H9 (cell line): ENCODE measurements at places on chromosomes 2 and 18.

- H3K27me3 ChIP-seq, result no peaks in the 10 kb centered on the region
- H3K36me3 ChIP-seq, result no peaks in the 10 kb centered on the region; the same call in 2 of the 3 replicates
- H3K4me3 ChIP-seq, result no peak overlapping the region
- H3K27ac ChIP-seq, result no peak overlapping the region
Measured at GRCh38 chr18:5107988-5108387, 89.1 kb downstream of the AKAIN1 start.

GRCh38 chr2:15920696-15921095, 19.7 kb upstream of the MYCN start:
- H3K27me3 ChIP-seq, result no peaks in the 10 kb centered on the region
- no peak for DNase-seq
- no peaks in the 10 kb centered on the region for H3K4me1 ChIP-seq
- H3K4me3 ChIP-seq, result no peak overlapping the region
- no peak overlapping the region for H3K27ac ChIP-seq

GRCh38 chr18:11994336-11994702, 13.0 kb downstream of the IMPA2 start:
- H3K36me3 ChIP-seq, result peaks cover 6% of the 10 kb centered on the region
- no peak overlapping the region for H3K4me3 ChIP-seq
- H3K27ac ChIP-seq, result no peak overlapping the region
- no peaks in the 10 kb centered on the region for H3K27me3 ChIP-seq
- peaks cover 14% of the 10 kb centered on the region; the same call in 1 of the 2 replicates for H3K4me1 ChIP-seq

DNA sequence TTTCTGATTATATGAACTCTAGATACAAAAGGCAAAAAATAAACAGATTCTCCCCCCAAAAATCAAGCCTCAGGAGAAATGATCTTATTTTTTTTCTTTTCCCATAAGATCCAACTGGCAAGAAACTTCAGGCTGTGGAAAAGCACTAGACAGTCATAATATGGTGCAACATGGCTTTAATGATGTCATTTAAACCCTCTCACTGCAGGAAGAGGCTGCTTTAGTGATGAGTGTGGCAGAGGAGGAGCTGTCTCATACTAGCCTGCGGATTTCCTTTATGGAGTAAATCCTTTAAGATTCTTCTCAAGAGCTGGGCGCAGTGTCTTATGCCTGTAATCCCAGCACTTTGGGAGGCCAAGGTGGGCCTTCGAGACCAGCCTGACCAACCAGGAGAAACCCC, 83.3 kb upstream of the CD28 start:
- no peak overlapping the region for H3K27ac ChIP-seq
- no peaks in the 10 kb centered on the region for H3K4me1 ChIP-seq
- no peak for DNase-seq
- H3K4me3 ChIP-seq, result no peak overlapping the region

- DNase-seq, result no peak
- H3K36me3 ChIP-seq, result no peaks in the 10 kb centered on the region
- no peaks in the 10 kb centered on the region; the same call in 1 of the 2 replicates for H3K4me1 ChIP-seq
- H3K4me3 ChIP-seq, result no peak overlapping the region
Measured at GRCh38 chr2:232888099-232888836, 18.2 kb downstream of the SNORC start.

DNA sequence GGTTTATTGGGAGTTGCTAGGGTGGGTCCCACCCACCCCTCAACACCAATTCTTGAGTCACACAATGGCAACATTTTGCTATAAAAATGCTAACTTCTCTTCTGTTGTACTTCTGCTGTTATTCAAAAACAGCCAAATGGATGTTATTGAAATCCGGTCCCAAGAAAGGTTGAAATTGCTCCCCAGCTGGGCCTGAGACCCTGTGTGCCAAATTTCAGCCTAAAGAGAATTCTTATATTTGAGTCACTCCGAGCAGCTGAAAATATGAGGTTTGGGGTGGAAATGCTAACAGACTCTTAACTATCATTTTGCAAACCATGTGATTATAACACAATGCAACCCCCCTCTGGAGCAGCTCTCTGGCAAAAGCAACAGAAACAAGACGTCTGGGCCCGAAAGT, 27.0 kb upstream of the ACVR1 start:
- no peaks in the 10 kb centered on the region for H3K36me3 ChIP-seq
- no peak for DNase-seq

DNA sequence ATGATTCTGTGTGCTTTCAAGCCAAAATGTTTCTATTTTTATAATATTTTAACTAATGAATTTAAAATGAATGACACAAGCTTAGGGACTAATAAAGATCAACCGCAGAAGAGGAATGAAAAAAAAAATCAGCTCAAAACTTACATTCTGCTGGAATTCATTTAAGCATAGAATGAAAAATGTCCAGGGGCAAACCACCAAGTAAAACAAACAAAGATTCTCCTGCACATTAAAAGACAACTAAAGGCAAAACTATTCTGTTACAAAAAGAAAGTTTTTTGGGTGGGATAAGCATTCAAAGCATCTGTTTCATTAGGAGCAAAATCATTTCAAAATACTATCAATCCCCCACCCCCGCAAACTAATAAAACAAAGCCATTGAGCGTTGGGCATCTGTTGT, 99.3 kb upstream of the SOX11 start:
- H3K36me3 ChIP-seq, result no peaks in the 10 kb centered on the region
- H3K4me3 ChIP-seq, result no peak overlapping the region
- H3K27ac ChIP-seq, result no peak overlapping the region
- no peak for DNase-seq

- H3K4me3 ChIP-seq, result no peak overlapping the region
- H3K27me3 ChIP-seq, result no peaks in the 10 kb centered on the region
- no peaks in the 10 kb centered on the region for H3K36me3 ChIP-seq
Measured at GRCh38 chr2:69034122-69034521, 21.1 kb downstream of the ANTXR1 start.

DNA sequence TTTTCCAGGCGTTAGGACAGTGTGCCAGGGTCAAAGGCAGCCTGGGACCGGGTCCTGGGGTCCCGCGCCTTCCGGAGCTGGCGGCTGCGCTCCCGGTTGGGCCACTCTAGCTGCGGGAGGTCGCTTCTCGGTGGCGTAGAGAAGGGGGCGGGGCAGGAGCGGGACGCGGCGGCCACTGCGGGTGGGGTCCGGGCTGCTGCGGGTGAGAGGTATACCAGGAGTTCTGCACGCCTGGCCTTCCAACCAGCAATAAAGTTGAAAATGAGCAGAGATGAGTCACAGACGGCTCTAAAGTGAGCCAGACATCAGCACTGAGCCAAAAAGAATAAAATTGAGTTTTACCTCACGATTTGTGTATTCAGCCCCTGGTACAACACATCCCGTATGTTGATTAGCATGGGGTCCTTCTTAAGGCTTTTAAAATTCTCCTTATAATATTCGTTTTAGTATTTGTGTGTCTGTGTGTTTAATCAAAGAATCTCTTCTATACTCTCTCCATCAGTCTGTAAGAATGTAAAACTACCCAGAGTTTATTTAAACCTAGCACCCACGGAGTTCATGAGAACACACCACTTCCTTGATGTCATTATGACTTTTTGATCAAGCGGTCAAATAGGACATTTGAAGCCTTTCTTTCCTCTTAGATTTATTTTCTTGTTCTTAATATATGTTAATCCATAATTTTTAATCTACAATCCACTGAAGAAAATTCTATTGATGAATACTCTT, at the start of gene C1GALT1C1L:
Gene C1GALT1C1L (minus strand): TSS at position 108 of the 729 bp plus-strand sequence. CDS start 107 bp downstream, at position 1.
- no peaks in the 10 kb centered on the region for H3K4me1 ChIP-seq
- DNase-seq, result no peak
